ENCODE measurements at places on chromosomes 12 and 14.
A peak's percentile ranks its signal among the peaks of the same experiment; 100 is the strongest.

GRCh38 chr14:88815980-88816379 lies 8.5 kb upstream of the TTC8 start:
- DNase-seq, result no peak

- DNase-seq, result no peak
These were observed 25.2 kb downstream of the PRDM4 start for GRCh38 chr12:107735763-107736162.

- no peak for DNase-seq
These were observed 484.6 kb downstream of the AACS start for GRCh38 chr12:125549836-125550235.

- DNase-seq, result peak; percentile 53
These were observed 25.8 kb downstream of the LIMA1 start for GRCh38 chr12:50257236-50258166.

DNA sequence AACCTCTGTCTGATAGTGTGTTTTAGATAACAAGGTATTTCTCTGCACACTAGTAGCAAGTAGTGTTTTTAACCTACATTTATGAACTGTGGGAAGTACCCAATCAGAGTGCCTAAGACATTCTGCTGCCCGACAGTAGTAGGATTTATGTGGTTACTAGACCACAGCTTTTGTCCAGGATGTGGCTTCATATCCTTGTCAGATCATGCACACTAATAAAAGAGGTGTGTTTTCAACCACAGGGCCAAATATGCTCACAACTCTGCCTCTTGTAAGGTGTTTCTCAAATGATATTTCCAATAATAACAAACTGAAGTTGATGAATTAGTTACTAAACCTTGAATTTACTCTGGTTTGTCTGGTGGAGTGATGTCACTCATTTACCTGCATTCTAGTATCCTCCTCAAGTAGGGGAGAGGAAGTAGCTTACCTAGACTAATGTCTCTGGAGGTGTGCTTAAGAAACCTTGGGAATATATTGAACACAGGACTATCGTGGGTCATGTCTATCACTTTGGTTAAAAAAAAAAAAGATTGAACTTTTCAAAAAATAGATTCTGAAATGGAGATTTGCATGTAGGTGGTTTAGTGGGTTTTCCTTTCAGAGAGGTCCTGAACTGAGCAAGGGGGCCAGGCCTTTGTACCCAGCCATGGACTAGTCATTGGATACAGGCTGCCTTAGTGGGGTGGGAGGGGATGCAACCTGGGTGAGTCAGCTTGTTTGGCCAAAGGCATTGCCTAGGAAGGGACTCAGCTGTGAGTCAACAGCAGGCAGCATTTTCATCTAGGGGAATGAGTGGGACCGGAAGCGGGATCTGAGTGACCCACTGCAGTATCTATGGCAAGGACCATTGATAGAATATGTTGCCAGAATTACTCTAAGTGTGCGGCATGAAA lies 14.1 kb downstream of the FBXW8 start:
- DNase-seq, result peak; percentile 71

- no peak for DNase-seq
These were observed 2.8 kb upstream of the RND1 start for GRCh38 chr12:48868451-48868850.

- no peak for DNase-seq
These were observed 33.7 kb upstream of the TEAD4 start for GRCh38 chr12:2925322-2925995.

DNA sequence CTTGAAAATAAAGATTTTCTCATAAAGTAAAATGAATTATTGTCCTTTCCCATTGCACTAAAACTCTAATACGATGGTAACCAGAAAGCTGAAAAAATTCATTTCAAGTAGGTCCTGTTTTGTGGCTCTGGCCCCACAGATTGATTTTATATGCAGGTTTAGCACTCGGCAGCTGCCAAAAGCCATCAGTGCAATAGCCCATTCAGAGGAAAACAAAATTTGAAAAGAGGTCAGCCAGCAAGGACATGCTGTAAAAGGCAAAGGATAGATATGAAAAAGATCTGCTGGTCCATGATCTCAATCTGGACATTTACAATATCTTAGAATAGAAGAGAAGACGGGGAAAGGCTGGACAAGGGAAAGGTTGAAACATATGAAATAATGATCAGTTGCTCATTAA lies 414.8 kb upstream of the NOVA1 start:
- no peak for DNase-seq

Measured in fibroblast of upper back skin (primary cell).